AG04449 (cell line): ENCODE measurements at places on chromosomes 1 and 21.

DNA sequence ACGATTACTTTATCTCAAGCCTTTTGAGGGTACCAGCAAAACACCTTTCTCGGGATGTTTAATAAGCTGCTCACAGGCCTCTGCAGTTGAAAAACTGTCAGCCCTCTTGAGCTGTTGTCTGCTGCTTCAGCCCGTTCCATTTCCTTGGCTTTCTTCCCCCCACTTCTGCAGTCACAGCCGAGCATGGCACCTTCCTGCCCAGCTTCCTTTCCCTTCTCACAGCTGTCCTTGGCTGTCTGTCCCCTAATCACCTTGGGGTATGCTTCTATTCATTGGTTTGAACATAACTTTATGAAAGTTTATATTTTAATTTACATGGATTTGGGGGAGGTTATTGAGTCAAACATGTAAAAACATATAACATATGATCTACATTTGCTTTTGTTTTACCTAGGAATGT, 6.9 kb upstream of the PROX1 start:
- no peak for DNase-seq

DNA sequence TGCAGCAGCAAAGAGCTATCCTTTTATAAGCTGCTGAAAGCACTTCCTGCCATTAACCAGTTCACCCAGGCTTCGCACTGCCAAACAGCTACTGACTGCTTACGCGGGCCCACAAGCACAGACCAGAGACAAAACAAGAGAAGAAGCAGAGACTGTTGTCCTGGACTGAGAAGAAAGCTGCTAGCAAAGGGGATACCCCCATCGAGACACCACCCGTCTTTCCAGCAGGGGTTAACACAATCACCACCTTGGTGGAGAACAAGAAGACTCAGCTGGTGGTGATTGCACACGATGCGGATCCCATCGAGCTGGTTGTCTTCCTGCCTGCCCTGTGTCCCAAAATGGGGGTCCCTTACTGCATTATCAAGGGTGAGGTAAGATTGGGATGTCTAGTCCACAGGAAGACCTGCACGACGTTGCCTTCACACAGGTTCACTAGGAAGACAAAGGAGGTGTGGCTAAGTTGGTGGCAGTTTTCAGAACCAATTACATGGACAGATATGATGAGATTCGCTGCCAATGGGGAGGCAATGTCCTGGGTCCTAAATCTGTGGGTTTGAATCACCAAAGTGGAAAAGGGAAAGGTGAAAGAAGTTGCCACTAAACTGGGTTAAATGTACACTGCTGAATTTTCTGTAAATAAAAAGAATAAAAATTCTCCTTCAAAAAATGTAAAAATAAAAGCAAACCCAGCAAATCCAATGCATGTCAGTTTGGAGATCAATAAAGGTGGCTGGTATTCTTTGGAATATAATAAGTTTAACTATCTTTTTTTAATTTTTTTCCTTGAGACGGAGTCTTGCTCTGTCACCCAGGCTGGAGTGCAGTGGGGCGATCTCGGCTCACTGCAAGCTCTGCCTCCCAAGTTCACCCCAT, 1.2 kb downstream of the FMO5 start:
- no peak for DNase-seq

- DNase-seq, result no peak
Measured at GRCh38 chr1:76857138-76857537, 10.1 kb upstream of the ST6GALNAC5 start.

GRCh38 chr1:151982300-151983005, 11.2 kb downstream of the S100A10 start:
- no peak for DNase-seq

DNA sequence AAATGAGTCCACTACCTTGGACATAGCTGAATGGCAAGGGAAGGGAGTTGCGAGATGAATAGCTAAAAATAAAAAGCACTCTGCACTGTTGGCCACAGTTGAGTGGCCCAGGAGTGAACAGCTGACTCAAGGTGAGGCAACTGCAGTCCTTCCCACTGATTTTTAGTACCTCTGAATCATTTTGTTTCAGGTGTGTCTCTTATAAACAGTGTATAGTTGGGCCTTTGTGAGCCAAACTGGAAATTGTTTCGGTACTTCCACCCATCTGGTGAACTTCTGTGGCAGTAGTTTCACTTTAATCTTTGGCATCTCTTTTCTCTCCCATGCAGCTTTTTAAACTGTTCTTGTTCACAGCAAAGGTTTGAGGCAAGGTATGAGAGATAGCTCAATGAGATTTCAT, 122.7 kb downstream of the VAV3 start:
- DNase-seq, result no peak

GRCh38 chr1:9292361-9293240, at the start of gene SPSB1:
SPSB1 (plus strand) TSS chr1:9292894; CDS start chr1:9355892, 62,998 bp downstream.
- no peak for DNase-seq

DNA sequence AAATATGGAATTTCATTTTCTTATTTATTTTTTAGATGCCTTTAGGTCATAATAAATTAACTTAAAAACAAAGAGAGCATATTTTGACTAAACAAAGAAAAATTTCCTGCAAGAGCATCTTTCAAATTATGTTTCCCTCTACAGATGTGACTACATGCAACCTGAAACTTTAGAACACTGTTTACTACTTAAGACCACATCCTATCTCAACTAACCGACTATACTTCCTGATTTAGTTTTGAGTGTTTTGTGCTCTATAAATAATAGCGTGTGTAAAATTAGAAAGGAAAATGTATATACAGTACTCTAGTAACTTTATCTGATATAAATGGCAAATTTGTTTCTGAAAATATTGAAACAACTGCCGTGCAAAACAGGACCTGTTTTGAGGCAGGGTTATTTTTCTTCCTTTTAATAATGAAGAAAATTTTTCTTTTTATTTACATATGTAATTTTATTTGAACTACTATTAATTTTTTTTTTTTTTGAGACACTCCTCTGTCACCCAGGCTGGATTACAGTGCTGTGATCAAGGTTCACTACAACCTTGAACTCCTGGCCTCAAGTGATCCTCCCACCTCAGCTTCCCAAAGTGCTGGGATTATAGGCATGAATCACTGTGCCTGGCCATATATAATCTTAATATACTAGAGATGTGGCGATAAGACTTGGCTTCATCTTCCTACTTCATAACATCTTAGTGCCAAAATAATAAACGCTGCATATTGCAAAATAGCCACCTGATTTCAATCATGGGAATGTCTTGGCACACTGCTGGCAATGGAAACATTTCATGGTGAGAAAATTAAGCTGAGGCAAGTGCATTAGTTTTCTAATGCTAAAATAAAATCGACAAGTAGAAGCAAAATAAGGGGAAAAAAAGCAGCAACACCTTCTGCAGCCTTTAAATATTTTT, 12.3 kb downstream of the ZRANB2 start:
- DNase-seq, result no peak

DNA sequence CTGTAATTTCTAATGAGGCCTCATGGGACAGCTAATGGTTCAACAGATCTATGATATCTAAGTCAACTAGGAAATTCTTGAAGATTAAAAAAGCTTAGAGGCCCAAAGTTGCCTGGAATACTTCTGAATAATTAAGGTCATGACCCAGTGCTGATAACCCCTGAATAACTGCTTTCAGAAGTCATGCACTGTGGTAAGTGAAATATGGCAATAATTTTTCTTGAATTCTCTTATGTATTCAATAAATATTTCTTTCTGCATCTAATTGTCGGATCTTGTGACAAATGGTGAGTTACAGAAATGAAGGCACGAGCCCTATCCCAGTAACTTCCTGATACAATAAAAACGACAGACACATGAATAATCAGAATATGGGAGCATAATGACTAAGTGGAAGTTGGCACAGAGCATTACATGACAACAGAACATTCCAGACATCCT, 219.3 kb upstream of the GREM2 start:
- DNase-seq, result peak; percentile 33

- DNase-seq, result no peak
Measured at GRCh38 chr1:87200875-87201638, 127.6 kb upstream of the LMO4 start.

- no peak for DNase-seq
Measured at GRCh38 chr1:47596328-47596727, 158.5 kb downstream of the FOXD2 start.

DNA sequence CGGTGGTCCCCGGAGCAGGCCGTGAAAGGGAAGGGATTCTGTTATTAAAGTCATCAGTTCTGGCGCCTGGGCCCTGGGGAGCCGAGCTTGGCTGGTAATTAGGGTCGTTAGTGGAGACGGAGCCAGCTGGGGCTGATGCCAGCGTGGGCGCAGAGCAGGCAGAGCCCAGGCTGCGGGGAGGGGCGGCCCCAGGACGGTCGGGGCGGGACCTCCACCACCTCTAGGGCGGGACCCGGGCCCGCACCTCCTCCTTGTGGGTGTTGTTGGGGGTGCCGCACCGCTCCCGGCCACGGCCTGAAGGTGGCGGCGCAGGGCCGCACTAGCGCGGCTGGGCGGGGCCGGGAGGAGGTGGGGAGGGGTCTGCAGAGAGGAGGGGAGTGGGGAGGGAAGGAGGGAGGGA, 470.6 kb downstream of the PTPRU start:
- DNase-seq, result no peak

DNA sequence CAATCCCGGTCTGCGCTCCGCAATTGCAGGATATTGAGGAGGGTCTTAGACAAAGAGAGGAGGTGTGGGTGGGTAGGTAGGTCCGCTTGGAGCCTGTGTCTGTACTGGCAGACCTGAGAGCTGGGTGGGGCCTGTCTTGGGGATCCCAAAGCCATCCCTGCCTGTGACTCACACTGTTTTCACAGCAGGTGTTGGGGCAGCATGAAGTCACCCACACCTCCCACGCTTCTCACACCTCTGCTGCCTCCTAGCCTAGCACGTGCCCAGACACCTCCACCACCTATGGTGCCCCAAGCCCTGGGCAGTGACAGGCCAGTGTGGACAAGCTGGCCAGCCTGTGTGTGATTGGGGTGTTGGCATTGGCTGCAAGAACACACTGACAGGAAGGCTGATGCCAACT, 65.7 kb upstream of the ECE1 start:
- no peak for DNase-seq

GRCh38 chr21:35530766-35531165, 481.7 kb upstream of the RUNX1 start:
- no peak for DNase-seq
